GM23248 (cell line): ENCODE measurements at places on chromosomes 13 and 19.

DNA sequence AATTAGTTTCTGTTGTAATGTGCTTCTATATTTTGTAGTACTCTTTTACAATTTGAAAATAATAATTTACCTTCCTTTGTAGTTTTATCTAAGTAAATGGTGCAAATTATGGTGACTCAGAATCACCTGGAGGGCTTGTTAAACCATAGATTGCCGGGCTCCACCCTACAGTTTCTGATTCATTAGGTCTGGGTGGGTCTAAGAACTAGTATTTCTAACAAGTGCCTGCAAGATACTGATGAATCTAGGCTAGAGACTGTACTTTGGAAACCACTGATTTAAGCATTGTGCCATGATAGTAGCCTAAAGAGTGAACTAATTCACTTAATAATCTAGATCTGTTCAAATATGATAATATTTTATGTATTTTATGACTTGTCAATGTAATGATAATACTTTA is 437.4 kb upstream of the SPRY2 start:
- no peak for DNase-seq

GRCh38 chr19:30744741-30745475 is 372.7 kb downstream of the ZNF536 start:
- no peak for DNase-seq

GRCh38 chr19:1855040-1855827 is 7.0 kb upstream of the REXO1 start:
- DNase-seq = peak; percentile 97

GRCh38 chr19:34351382-34351826 is 13.6 kb upstream of the GPI start:
- DNase-seq = no peak

- DNase-seq = peak; percentile 76
Measured at GRCh38 chr19:12913011-12913561, 6.0 kb downstream of the SYCE2 start.

- DNase-seq = no peak
Measured at GRCh38 chr13:18962168-18962734, 219.4 kb downstream of the TUBA3C start.

- no peak for DNase-seq
Measured at GRCh38 chr13:53121919-53122318, 93.3 kb downstream of the OLFM4 start.

DNA sequence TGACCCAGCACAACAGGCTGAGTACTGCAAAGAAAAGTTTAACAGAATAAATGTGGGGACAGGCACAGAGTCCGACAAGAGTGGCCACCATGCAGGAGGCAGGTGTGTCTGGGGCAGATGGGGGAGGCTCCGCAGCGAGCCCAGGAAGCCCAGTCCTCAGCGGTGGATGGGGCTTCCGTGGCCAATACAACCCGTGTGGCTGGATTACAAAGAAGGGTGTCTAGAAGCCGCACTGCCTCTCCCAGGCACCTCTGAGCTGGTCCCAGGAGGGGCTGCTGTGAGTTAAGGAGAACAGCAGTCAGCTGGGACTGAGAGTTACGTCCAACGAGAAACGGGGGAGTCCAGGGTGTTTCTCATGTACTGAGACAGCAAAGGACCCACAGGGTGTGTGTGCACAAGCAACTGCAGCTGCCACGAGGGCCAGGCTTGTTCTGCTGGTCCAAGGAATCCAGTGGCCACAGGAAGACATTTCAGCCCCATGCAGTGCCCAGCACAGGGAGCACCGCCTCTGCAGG is 70.2 kb downstream of the SPACA7 start:
- DNase-seq = no peak

GRCh38 chr19:41933693-41934426 is 5.6 kb upstream of the ERFL start:
- no peak for DNase-seq

DNA sequence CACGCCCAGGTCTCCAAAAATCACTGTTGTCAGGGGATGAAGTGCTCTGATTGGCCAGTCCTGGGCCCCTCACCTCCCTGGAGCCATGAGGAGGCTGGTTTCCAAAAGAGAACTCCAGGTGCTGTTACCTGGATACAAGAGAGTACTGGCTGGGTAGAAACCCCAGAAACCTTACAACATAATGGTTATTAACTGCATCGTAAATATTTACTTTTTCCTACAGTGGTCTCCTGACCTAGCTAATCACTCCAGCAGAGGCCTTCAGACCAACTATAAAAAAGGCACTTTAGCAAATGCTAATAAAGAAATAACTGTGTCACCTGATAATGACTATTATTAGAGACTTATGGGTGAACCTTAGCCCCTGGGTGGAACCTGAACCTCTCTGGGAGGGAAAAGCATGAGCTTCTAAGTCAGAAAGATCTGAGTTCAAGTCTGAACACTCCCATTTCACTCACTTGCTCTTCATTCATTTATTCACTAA is 1.5 kb upstream of the IGSF23 start:
- DNase-seq = no peak

GRCh38 chr19:49167857-49168409 is 10.3 kb downstream of the TRPM4 start:
- no peak for DNase-seq

DNA sequence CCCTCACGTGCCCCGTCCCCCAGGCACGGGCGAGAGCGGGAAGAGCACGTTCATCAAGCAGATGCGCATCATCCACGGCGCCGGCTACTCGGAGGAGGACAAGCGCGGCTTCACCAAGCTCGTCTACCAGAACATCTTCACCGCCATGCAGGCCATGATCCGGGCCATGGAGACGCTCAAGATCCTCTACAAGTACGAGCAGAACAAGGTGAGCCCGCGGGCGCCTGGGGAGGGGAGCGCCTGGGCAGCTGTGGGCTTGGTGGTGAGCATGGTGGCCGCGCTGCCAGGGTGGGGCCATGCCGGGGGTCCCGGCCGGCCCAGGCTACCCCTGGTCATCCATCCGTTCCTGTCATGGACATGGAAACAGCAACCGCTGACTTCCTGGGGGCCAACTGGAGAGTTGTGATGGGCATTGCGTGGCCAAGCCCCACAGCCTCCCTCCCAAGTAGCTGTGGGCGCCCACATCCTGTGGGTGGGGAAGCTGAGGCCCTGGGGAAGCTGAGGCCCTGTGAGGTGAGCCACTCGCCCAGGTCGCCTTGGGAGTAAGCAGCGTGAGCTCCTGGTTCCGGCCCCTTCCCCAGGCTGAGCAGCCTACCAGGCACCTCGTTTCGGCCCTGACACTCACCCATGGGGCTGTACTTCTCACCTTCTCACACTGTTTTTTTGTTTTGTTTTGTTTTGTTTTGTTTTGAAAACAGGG is 16.1 kb downstream of the GNA11 start:
- no peak for DNase-seq

DNA sequence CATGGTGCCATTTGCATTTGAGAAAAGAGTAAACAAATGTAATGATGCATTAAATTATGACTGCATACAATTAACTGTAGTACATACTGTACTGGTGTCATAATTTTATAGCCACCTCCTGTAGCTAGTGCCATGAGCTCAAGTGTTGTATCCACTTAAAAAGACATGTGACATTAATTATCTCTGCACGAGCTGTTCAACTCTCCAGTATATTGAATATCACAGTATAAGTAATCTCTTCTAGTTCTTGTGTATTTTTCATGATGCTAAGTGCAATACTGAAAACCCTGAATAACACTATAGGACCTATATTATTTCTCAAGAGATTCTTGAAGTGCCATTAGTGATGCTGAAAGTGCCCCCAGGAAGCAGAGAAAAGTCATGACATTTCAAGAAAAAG is 387.3 kb downstream of the PCDH17 start:
- no peak for DNase-seq

DNA sequence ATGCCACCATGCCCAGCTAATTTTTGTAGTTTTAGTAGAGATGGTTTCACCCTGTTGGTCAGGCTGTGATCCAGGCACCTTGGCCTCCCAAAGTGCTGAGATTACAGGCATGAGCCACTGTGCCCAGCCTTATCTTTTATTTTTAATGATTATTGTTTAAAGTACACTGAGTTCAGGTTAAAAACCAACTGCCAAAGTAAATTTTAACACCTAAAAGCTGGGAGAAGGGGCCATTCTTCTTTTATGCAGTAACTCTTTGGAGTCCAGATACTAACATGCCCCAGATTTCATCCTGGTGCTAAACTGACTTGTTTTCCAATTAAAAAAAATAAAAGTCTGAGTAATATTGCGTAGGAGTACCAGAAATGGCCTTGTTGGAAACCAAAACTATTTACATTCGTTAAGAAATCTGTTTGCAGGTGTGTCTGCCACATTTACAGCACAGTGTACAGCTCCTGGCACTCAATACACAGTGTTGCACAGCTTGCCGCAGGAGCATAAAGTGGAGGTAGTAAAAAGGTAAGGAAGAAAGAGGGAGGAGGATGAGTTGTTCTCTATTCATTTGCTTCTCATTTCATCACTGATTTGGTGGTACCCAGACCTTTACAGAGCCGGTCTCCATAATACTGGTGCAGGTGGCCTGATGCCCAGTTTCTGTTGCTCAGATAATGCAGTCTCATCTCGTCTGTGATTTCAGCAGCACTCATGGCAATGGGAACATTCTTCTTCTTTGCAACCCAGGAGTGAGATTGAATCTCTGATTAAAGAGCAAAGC is 108.9 kb downstream of the PCCA start:
- no peak for DNase-seq

DNA sequence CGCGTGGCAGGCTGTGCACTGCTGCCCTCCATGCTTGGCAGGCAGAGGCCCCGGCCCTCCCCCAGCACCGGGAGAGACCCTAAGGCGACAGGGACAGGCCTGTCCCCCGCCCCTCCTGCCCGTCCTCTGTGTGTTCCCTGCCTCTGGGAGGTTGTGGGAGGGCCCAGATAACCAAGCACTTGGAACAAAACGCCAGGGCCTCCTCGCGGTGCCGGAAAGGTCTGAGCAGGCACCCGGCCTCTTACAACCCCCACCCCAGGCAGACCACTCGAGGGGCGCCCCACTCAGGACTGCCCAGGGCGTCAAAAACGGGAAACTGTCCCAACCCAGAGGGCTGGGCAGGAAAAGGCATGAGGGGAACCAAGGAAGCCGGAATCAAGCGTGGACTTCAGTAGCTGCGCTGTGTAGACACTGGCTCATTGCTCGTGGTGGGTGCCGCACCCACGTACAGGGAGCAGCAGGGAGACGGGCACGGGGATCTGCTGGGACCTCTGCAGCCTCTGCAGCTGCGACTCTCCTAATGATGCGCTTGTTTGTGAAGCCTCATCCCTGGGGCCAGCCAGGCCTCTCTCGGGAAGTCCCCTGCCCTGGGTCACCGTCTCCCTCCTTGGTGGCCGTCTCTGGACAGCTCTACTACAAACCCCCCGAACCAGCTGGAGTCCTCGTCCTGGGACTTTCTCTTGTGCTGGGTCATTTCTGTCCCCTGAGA is 20.0 kb downstream of the GNA11 start:
- no peak for DNase-seq

DNA sequence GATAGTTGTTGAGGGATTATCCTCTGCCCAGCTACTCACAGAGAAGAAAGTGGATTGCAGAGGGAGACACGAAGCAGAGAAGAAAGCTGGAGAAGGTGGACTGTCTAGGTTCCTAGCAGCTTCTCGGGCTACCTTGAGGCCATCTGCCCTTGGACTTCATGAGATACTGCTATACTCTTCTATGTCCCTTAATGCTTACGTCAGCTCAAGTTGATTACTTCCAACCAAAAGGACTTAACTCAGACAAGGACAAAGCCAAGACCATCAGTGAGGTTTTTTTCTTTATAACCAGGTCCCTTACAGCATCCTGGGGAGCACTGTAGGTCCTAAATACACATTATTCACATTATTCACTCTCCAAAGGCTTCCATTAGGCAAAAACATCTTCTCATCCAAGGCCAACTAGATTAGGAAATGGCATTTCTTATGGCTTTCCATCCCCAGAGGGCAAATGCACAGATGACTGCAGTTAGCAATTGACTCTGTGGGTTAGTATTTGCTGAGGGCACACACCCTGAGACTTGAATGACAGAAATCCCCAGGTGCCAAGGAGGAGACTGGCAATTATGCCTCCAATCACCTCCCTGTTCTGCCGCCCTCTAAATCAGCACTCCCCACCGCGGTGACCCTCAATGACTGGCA is 4.1 kb upstream of the UBE2L5 start:
- DNase-seq = no peak

DNA sequence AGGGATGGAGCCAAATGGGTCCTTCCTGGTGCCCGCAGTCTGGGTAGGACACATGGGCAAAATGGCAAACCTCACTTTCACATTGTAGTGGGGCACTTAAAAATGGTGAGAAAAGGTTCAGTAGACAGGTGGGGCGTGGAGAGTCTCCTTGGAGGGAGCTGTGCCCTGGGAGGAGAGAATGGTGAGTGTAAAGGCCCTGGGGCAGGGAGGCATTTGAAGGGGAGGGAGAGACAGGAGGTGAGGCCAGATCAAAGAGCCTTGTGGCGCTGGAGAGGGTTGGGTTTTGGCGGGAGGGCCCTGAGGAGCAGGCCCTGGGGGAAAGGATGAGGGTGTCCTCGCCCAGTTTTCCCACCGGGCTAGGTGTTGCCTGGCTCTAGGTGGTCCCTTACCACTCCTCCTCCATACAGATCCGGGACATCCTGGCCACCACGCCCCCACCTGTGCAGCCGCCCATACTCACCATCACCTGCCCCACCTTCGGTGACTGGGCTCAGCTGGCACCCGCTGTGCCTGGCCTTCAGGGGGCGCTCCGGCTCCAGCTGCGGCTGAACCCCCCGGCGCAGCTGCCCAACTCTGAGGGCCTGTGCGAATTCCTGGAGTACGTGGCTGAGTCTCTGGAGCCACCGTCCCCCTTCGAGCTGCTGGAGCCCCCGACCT is 6.3 kb downstream of the MAP1S start:
- no peak for DNase-seq

DNA sequence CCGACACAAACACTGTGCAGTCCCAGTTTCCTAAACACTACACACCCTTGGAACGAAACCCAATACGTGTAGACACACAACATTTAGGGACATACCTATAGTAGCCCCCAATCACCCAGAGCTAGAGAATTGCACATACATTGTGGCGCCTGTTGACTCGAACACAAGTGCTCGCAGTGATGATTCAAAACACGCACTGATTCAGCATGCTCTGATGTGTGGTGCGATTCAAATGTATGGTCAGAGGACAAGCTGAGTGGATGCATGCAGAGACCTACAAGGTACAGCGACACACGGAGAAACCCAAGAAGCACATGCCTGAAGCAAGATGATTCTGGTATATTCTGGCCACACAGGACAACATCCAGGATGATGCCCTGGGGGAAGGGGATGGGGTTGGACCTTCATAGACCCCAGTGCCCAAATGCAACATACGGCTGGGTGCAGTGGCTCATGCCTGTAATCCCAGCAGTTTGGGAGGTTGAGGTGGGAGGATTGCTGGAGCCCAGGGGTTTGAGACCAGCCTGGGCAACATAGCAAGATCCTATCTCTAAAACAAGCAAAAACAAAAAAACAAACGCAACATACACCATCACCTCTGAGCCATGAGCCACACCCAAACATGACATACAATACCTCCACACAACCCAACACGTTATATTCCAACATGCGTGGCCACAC is 997 bp upstream of the KCNN4 start:
- no peak for DNase-seq
